ENCODE measurements at places on chromosomes 1 and 21.

DNA sequence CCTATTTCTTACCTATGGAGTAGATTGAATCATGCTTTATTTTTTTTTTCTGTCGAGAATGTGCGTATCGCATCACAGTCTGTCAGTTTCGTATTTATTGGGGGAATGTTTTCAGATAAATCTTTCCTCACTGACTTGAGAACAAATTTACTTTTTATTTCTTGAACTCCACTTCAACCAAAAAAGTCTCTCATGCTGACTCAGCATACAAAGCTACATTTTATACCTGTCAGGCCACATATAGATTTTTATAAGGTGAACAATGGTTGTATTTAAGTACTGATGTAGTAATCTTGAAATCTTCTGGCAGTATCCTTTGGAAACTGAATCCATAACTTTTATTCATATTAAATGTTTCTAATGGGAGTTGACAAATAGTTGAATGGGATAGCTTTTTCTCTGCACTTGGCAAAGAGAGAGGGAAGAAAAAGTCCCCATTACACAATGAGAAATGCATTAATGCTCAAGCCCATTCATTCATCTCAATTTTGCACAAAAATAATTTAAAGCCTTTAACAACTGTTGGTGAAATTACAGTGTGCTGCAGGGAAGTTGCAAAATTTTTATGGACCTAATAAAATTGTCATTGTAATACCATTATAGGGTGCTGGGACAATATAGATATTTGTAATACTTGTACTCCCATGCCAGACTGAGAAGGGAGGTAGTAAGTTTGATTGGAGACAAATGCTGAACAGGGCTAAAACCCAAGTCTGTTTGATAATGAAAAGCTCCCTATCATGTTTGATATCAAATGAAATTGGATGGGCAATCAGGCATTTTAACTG is 367.6 kb downstream of the HLX start:
- no peak for DNase-seq

GRCh38 chr21:36902793-36903192 is 63.7 kb downstream of the HLCS start:
- DNase-seq: no peak

DNA sequence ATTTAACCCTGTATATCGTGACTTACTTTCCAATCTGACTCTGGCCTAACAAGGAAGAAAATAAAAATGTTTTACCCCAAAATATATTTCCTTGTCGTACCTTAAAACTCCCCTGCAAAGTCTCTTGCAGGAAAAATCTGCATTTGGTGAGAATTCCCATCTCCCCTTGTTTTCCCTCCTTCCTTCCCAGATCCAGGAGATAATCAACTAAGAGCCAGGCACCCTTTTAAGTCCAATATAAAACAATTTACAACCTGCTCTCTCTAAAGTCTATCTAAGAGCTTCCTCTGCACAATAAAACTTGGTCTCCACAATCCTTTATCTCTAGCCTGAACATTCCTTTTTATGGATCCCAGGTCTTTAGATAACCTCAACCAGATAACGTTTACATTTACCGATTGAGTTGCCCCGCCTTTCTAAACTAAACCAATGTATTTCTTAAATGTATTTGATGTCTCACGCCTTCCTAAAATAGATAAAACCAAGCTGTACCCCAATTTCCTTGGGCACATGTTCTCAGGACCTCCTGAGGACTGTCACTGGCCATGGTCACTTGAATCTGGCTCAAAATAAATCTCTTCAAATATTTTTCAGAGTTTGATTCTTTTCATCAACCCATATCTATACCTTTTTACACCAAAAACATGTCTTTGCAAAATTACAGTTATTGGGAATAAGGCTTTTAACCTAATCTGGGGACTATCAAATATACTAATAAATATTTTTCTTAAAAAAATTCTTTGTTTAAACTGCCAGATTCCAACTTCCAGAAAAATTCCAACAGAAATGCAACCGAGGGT is 993 bp downstream of the DDX59 start:
- DNase-seq: no peak

- no peak for DNase-seq
Measured at GRCh38 chr1:19375631-19376400, 63.7 kb downstream of the SLC66A1 start.

- DNase-seq: no peak
Measured at GRCh38 chr1:99957818-99958217, 12.0 kb upstream of the SLC35A3 start.

DNA sequence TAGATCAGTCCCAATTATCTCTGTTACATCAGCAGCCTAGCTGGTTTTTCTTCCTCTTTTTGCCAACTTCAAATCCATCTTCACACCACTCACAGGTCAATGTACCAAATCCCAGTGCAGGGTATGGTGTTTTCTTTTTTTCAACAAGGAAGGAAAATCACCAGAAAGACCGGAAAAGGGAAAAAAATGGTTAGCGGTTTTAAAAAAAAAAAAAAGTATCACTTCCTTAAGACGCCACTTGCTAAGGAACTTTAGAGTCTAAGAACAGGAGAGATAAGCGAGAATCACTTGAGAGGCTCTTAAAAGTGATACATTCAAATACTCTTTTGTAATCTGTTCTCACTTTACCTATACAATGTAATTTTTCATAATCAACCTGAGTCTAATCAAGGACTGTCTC is 3.1 kb upstream of the OR10J1 start:
- DNase-seq: no peak

- DNase-seq: no peak
Measured at GRCh38 chr1:46068525-46068924, 63.9 kb downstream of the PIK3R3 start.

DNA sequence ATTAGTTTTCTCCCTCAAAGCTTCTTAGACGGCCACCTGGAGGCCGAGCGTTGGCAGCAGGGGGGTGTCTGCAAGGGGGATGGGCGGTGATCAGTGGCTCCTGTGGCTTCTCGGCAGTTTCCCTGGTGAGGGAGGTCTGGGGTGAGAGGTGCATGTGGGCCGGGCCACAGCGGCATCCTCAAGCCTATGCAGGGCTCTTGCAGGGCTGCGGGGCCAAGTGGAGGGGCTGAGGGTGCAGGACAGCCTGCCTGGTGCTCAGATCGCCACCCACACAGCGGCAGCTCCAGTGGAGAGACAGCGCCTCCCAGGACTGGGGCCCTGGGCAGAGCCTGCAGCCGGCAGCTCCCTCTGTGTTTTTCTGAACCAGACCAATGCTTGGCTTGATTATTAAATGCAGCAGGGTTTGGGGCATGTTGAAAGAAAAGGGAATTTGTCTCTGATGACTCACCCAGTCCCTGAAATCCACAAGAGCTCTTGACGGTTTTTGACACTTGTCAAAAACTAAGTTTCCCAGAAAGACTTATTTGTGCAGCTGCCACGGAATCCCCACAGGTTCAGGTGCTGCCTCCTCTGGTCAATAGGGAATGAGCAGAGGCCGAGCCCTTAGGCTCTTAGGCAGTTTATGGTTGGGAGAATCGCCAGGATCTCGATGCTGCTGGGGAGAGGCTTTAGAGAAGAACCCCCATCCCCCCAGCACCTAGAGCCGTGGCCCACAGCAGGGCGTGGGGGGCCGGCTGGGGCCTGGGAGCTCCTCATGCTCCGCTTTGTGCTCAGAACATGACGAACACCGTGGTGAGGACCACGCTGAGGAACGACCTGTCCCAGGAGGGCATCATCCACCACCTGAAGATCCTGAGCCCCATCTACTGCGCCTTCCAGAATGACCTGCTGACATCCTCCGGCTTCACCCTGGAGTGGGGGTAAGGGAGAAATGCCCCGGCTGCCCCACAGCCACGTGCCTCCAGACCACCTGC is 54.7 kb downstream of the UMODL1 start:
- no peak for DNase-seq

- DNase-seq: no peak
Measured at GRCh38 chr1:38027201-38028104, 14.9 kb downstream of the UTP11 start.

DNA sequence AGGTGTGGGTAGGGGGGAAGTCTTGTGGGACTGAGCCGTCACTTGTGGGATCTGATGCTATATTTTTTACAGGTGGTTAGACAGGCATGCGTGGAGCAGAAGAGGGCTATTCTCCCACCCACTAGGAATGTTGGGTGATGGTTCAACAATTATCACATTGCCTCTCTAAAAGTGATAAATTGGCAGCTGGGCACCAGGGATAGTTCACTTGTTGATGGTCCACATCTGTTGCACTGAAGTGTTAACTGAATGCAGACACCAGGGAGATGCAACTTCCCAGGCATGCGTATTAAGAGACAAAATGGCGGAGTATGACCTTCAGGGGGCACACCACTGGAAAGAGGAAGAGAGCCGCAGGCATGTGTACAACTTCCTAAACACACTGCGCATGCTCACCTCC is 193.3 kb upstream of the TNR start:
- DNase-seq: no peak

- no peak for DNase-seq
Measured at GRCh38 chr1:2624735-2625300, 8.0 kb downstream of the MMEL1 start.

- no peak for DNase-seq
Measured at GRCh38 chr1:53781654-53782053, 42.7 kb upstream of the GLIS1 start.
